ENCODE measurements at places on chromosomes 1 and 21.

DNA sequence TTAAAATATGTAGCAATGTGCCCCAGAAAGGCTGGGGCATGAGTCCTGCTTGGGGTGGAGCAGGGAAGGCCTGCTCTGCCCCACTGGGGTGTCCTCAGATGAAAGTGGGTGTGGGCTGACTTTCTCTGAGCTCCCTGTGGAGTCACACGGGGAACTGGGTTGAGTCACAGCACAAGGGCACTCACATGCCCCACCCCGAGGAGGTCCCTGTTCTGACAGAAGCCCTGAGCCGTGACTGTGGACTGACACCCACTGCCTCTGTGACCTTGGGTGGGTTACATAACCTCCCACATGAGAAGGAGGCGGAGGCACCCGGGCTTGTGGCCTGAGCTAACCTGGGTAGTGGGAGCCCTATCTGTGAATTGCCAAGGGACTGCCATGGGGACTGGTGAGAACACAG lies 52.5 kb upstream of the TINAGL1 start:
- DNase-seq: no peak

DNA sequence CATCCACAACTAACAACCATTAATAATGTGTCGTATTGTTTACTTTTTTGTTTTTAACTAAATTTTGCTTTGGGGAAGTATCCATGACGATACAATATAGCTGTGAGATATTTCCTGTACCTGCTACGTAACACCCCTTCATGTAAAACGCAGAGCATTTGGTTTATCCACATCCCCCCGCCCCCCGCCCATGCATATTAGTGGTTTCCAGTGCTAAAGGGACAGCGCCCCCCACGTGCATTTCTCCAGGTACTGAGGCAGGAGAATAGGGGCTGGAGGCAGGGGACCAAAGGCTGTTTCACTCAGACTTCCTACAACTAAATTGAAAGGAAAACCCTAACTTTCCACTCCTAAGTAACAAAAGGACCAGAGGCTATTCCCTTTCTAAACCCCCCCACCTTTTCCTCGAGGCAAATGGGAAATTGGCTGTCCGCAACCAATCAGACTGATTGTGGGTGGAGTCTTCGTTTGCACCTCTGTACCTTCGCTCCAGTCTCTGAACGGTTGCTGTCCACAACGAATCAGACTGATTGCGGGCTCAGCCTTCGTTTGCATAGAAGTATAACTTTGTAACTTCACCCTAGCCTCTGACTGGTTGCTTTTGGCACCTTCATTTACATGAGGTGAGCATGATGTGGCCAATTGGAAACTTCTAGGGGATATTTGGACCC lies 12.2 kb upstream of the RIPK4 start:
- DNase-seq: no peak

DNA sequence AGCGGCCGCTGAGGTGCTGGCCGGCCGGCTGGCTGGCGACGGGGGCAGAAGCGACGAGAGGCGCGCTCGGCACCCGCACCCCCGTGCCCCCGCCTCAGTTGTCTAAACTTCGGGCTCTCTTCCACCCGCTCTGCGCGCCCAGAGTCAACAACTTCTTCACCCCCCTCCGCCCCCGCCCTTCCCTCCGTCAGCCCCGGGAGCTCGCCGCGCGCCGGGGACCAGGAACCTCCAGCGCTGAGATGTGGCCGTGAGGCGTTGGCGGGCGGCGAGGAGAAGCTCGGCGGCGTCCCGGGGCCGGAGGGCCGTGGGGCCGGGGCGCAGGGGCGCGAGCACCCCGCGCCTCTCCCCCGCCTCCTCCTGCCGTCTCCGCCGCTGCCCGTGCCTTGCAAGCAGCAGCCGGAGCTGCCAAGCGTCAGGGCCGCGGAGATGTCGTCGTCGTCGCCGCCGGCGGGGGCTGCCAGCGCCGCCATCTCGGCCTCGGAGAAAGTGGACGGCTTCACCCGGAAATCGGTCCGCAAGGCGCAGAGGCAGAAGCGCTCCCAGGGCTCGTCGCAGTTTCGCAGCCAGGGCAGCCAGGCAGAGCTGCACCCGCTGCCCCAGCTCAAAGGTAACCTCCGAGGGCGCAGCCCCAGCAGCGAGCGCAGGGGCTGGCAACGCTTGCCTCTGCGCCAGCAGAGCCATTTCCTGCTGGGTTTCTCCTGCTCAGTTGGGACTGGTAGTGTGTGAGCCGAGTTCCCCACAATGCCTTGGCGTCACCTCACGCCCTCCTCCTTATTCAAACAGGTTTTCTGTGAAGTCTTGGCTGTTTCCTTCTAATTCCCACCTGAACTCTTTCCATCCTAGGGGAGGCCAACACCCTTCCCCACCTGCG lies 710 bp downstream of the PPP2R5A start:
- DNase-seq: peak; percentile 71

DNA sequence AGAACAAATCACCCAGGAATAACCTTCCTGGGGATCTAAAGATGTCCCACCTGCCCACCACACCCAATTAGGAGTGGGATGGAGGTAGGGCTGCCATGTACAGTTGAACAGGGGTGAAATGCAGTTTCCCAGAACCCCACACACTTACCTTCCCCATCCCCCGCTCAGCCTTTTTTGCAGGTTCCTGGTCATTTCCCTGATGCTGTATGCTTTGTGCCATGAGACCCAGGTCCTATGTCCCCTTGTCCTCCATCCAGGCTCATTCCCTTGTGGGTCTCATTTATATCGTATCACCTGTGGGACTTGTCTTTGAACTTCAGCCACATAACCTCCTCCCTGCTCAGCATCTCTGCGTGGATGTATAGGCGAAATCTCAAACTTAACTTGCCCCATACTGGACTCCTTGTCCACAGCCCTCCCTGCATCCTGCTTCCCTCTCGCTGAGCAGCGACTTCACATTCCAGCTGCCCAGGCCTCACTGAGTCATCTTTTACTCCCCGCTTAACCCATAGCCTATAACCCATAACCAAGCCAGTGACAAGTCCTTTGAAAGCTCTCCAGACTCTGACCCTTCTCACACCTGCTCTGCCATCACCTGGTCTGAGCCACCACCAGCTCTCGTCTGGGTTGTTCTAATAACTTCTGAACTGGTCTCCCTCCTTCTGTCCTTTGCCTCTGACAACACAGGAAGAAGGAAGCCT lies 4.7 kb downstream of the LDLRAD2 start:
- DNase-seq: no peak

- DNase-seq: no peak
These were observed 182.1 kb upstream of the ADAMTS5 start for GRCh38 chr21:27149034-27149433.

GRCh38 chr1:5896706-5897660 lies 95.2 kb downstream of the NPHP4 start:
- no peak for DNase-seq

All from activated naive CD4-positive, alpha-beta T cell (primary cell).